ENCODE measurements at places on chromosomes 1 and 21. TPM values are rescaled to one million over a fixed set of nuclear protein-coding genes. Genes with fewer than 3 reads are reported as not detected.
A peak's percentile ranks its signal among the peaks of the same experiment; 100 is the strongest.

GRCh38 chr1:198934901-198935305, 296.1 kb downstream of the PTPRC start:
- H3K27ac ChIP-seq = no peak overlapping the region
- no peaks in the 10 kb centered on the region for H3K36me3 ChIP-seq
- no peak for DNase-seq
- no peak overlapping the region for H3K4me3 ChIP-seq

GRCh38 chr1:53316766-53317581, 10.9 kb downstream of the LRP8 start:
- peaks cover 8% of the 10 kb centered on the region for H3K27me3 ChIP-seq
- no peaks in the 10 kb centered on the region for H3K36me3 ChIP-seq
- H3K4me1 ChIP-seq = peaks cover 52% of the 10 kb centered on the region
- H3K4me3 ChIP-seq = peak overlapping the region; percentile 52
- DNase-seq = peak; percentile 24

GRCh38 chr1:186569856-186570255, 108.9 kb upstream of the PDC start:
- DNase-seq = no peak
- no peak overlapping the region for H3K27ac ChIP-seq
- H3K4me1 ChIP-seq = no peaks in the 10 kb centered on the region
- H3K4me3 ChIP-seq = no peak overlapping the region
- H3K36me3 ChIP-seq = no peaks in the 10 kb centered on the region

- no peaks in the 10 kb centered on the region for H3K27me3 ChIP-seq
- H3K4me3 ChIP-seq = no peak overlapping the region
- H3K4me1 ChIP-seq = no peaks in the 10 kb centered on the region
- H3K27ac ChIP-seq = no peak overlapping the region
Observed at GRCh38 chr1:199279067-199279466, 640.2 kb downstream of the PTPRC start.

GRCh38 chr1:180157108-180157507, 2.4 kb downstream of the QSOX1 start:
- H3K27me3 ChIP-seq = peaks cover 11% of the 10 kb centered on the region
- peak overlapping the region; percentile 68 for H3K4me3 ChIP-seq
- no peaks in the 10 kb centered on the region for H3K36me3 ChIP-seq
- DNase-seq = no peak
- peaks cover 12% of the 10 kb centered on the region for H3K4me1 ChIP-seq

GRCh38 chr1:230172016-230172537, 105.0 kb downstream of the GALNT2 start:
- no peak overlapping the region for H3K27ac ChIP-seq
- H3K4me1 ChIP-seq = peaks cover 48% of the 10 kb centered on the region
- no peak overlapping the region for H3K4me3 ChIP-seq
- no peak for DNase-seq
- H3K36me3 ChIP-seq = no peaks in the 10 kb centered on the region

DNA sequence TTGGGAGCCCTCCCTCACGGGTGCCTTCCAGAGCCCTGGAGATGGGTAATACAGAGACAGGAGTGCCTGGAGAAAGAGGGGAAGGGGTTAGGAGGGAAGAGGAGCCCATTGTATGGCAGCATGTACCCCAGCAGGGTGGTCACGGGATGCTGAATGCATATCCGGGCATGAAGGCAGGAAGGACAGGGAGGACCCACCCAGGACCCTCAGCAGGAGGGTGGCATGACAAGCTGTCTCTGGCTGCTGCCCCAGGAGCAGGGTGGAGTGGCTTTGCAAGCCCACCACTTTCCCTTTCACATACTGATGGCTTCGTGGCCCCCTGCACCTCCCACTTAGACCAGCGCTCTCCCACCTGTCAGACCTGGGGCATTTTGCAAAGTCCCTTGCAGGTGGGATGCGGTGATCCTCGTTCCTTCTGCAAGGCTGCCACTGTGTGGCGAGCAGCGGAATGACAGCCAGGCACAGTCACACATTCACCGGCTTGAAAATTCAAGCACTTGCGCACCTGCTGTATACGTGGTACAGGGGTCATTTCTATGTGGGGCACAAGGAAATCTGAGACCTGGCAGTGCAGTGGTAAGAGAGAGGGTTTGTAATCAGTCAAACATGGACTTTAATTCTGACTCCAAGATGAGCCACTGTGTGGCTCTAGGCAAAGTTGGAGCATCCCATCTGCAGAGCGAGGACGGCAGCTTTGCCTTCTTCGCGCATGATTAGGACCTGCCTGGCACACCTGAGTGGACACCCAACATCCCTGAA, 53.2 kb upstream of the TMEM51 start:
- no peak overlapping the region for H3K4me3 ChIP-seq
- no peaks in the 10 kb centered on the region for H3K4me1 ChIP-seq
- H3K36me3 ChIP-seq = peaks cover 8% of the 10 kb centered on the region
- peak; percentile 75 for DNase-seq

The RCC2 gene
- 132 TPM for total RNA-seq

GRCh38 chr1:186550832-186551231, 89.9 kb upstream of the PDC start:
- no peak for DNase-seq
- peaks cover 6% of the 10 kb centered on the region for H3K36me3 ChIP-seq
- no peak overlapping the region for H3K4me3 ChIP-seq
- H3K4me1 ChIP-seq = no peaks in the 10 kb centered on the region

Data from glutamatergic neuron (in vitro differentiated cells).